ENCODE measurements at places on chromosomes 5 and 9.
A peak's percentile ranks its signal among the peaks of the same experiment; 100 is the strongest.

DNA sequence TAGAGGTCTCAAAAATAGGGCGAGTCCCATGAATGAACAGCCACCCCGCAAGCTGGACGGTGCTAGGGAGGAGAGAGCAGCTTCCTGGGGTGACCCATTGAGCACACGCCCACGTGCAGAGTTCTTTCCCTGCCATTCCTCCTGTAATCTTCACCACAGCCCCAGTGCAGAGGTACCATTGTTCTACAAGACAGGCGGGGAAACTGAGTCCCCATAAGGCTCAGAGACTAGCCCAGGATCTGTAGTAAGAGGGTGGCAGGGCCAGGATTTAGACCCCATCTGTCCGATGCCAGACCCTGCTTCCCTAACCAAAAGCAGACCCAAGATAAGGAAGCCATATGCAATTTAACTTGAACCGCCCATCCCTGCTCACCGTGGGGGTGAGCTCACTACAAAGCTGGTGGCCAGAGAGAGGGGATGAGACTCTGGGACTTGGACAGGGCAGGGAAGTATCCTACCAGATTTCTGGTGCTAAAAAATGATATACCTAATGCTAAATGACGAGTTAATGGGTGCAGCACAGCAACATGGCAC, 36.7 kb upstream of the ORM1 start:
- no peak for DNase-seq

DNA sequence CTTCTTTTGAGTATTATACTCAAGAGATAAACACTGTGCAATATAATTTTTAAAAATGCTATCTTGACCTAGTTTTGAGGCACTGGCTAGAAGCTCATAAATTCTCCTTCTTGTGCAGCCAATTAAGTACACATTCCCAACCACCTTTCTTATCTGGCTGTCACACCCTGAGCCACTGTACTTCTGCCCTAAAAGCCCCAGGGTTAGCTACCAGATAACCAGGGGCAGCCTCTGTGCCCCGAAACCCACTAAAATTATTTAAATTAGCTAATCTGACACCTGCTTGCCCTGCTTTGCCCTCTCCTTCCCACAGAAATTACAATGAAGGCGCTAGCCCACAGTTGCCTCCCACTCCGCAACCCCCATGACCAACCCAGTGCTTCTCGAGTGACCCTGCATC, 597.3 kb upstream of the TYRP1 start:
- no peak for DNase-seq

DNA sequence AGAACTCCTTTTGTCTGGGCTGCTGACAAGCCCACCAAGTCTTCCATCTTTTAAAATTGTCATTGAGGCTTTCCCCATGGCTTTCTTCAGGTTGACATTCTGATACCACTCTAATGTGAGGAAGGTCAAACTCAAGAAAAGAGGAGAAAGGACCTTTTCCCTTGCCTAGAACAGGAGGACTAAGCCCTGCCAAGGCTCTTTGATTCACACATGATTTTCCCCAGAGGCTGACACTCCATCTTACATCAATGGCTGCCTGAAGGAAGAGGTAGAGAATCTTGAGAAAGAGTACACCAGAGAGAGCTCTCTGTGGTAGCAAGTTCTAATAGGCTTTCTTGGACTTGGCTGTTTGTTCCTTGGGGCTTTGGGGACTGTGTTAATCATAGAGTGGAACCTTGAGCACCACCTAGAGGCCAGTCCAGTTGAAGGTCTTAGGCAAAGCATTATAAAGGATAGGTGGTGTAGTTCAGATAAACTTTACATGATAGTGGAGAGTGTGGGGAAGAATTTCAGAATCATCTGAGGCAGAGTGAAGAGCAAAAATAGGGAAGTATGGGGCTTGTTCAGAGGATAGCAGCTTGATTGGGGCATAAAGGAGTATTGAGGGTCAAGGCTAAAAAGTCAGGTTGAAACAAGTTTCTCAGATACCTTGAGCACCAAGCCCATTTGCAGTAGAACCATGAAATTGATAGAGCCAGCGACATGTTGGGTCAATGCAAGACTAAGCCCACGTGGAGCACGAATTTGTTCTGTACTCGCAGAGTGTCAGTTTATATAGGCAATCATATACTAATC, 36.7 kb downstream of the NDFIP1 start:
- peak; percentile 52 for DNase-seq

DNA sequence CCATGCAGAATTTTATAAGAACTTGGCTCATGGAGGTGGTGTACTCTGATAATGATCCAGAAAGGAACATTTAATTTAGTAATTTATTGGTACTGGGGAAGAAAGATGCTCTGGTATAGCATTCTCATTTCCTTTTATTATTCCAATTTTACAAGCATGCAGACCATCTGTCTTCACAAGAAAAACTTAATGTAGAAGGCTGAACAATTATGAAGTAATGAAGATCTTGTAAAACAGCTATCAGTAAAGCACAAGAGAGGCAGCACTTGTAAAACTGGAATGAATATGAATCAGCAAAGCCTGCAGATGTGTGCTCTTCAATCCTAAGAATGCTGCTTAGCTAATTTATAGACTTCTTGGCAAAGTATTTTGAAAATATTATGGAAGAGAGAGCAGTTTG, 300.0 kb downstream of the YTHDC2 start:
- no peak for DNase-seq

GRCh38 chr5:38867416-38867815, 21.6 kb downstream of the OSMR start:
- no peak for DNase-seq

DNA sequence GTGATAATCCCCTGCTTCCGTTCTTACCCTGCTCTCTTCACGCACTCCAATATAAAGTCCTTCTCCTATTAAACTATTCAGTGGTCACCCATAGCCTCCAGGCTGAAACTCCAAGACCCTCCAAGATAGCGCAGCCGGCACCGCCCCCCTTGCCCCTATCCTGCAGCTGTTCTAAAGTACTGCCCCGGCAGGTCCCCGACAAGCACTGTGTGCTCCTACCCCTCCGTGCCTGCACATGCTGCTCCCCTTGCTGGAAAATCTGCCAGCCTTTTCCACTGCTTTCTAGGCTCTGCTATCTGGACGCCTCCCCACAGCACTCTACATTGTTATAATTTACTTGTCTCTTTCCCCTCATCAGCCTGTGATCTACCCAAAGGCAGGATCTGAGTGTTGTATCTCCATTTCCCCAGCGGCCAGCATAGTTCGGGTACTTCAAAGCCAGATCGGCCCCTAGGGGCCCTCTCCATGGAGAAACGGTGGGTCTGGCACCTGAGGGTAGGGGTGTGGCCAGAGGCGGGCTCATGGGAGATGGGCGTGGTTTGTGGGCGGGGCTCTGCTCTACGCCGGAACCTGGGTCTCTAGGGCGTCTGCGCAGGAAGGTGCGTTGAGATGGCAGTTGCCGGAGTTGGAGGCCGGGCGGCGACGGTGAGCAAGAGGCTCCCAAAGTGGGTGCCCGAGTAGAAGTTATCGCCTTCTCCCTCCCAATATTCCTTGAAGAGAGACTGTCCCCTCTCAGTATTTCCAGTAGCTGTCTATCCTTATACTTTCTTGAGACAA, 83.5 kb upstream of the RUSC2 start:
- peak; percentile 16 for DNase-seq

DNA sequence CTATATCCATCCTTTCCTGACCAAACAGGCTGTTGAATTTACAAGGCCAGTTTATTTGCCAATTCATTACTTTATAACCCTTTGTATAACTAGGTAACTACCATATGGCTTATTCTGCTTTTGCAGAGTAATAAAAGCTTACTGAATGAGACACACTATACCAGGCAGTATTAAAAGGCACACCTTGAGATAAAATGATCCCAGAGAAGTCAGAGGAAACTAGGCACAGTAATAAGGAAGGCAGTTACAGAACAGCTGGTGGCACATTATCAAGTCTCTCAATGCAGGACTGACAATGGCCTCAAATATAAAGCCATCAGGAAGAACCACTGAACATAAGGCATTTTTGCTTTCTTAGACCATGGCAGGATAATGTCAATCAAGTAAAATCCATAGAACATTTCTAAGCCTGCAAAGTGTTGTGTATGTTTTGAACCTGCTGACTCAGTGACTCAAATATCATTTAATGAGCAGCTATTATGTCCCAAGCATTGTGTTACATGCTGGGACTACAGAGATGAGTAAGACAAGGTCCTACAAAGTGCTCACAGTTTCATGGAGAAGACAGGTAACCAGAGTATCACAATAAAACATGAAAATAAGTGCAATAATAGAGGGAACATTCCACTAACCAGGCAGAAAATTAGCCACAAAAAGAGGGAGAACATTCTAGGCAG, 52.5 kb downstream of the OXCT1 start:
- no peak for DNase-seq

DNA sequence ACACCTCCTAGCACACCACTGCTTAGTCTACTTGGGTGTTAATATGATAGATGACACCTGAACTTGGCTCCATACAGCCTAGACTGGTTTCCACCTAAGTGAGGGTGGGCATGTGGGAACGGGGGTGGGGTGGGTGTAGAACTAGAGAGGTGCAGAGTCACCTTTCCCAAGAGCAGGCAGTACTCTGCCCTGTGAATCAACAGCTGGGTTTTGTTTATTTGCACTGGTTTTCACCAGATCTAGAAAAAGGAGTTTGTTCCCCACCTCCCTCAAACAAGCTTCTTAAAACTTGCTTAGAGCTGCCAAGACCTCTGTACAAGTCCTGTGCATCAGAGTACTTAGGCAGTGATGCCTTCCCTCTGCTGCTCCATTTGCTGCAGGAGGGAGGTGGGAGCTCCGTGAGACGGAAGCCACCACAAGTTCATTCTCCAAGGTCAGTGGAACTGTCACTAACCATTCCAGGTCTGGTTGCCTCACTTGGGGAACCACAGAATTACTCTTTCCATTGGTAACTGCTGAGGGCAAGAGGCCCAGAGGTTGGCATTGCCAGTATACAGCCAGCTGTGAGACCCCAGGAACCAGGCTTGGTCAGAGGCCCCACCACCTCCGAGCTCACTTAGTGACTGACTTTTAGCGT, 163.5 kb downstream of the NR3C1 start:
- no peak for DNase-seq

- no peak for DNase-seq
Observed at GRCh38 chr5:146079695-146080373, 25.5 kb downstream of the PLAC8L1 start.

DNA sequence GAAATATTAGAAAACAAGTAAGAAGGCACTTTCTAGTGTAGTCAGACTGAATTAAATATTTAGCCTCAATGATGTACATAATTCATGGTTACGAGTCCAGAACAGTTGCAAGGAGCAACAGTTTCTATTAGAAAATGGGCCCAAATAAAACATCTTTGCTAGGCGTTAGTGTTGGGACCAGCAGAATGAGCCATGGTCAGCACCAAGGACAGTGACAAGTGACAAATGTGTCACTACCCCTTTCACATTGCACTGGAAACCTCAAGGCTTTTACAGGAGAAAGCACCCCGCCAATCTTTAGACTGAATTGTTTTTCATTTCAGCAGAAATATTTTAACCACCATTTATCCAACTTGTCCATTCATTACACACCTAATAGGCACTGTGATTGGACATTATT, 301.3 kb upstream of the ADCY2 start:
- DNase-seq, result no peak

DNA sequence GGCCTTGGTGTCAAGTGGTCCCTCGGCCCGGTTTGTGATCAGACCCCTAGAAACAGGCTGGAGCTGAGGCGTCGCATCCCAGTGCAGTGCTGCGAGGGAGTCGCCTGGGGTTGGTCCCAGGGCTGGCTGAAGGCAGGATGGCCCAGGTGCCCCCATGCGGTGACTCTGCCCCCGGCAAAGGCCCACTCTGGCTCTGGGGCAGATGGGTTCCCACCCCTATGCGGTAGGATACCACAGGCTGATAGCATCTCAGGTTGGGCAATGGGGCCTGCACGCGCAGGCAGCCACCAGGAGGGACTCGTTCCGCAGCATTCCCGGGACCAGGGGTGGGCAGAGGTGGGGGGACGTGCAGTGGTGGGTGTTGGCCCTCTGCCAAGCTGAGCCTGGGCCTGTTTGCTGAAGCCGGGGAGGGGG, 86.0 kb downstream of the RXRA start:
- DNase-seq, result no peak

DNA sequence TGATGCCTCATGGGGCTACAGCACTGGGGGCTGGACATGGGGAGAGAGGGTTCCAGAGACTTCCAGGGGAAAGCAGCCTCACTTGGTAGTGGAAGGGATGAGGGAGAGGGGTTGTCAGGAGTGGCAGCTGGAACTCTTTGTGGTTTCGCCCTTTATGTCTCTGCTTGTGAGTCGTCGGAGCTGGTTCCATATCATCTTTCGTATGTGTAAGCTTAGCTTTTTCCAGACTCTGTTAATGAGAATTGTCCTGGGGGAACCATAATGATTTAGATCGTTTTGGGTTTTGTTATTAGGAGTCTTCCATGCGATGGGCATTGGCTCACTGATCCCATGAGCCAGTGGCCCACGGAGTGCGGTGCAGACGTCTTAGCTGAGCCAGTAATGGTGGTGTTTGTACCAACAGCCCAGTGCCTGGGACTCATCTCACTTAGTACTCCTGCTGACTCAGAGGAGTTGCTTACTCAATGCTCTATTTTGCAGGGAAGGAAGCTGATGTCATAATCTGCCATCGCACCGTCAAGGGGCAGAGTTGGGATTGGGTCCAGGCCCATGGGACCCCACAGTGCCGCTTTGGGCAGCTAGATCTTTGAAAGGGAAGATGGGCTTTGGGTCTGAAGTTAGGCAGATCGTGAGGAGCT, 48.5 kb downstream of the NEK6 start:
- no peak for DNase-seq

DNA sequence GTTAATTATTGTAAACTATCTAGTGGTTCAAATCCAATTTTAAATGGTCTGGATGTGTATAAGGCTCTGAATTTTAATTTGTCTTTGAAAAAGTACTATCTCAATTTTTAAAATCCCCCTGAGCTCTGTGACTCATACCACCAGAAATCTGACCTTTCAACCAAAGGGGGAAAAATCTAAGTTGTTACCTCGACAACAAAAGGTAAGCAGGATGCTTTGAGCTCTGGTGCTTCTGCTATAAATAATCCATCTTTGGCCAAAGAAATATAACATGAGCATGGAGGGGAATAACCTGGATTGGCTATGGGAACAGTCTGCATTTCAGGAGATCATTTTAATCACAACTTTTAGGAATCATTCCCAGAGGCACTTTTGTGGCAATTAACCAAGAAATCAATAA, 76.3 kb upstream of the PCSK1 start:
- no peak for DNase-seq

- no peak for DNase-seq
Observed at GRCh38 chr5:87164409-87164808, 103.3 kb upstream of the RASA1 start.

GRCh38 chr9:111854799-111855198, 41.8 kb upstream of the UGCG start:
- DNase-seq, result no peak

DNA sequence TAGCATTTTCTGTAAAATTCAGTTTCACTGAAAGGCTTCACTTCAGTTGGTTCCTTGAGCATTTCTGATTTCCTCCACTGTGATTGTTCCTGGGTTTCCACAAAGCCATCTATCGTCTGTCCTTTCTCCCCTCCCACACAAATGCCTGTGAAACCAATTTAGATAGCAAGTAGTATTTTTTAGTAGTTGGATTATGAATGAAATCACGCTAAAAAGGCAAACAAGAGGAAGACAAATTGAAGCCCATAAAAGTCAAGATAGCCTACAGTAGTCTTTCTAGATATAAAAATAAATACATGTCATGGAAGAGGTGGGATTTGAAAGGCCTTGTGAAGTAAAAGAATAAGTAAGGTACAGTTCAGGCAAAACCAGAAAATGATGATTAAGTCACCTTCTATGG, 162.8 kb downstream of the ADAMTSL1 start:
- DNase-seq, result no peak

Data from activated CD4-positive, alpha-beta T cell treated with anti-CD3 and anti-CD28 coated beads for 24 hours (primary cell).